ENCODE measurements at places on chromosomes 13 and 19.
A peak's percentile ranks its signal among the peaks of the same experiment; 100 is the strongest.

- H3K4me1 ChIP-seq = no peaks in the 10 kb centered on the region
- DNase-seq = no peak
- H3K27ac ChIP-seq = no peak overlapping the region
- no peaks in the 10 kb centered on the region for H3K27me3 ChIP-seq
- no peaks in the 10 kb centered on the region for H3K36me3 ChIP-seq
These were observed 135.3 kb upstream of the MIR17HG start for GRCh38 chr13:91212231-91212630.

DNA sequence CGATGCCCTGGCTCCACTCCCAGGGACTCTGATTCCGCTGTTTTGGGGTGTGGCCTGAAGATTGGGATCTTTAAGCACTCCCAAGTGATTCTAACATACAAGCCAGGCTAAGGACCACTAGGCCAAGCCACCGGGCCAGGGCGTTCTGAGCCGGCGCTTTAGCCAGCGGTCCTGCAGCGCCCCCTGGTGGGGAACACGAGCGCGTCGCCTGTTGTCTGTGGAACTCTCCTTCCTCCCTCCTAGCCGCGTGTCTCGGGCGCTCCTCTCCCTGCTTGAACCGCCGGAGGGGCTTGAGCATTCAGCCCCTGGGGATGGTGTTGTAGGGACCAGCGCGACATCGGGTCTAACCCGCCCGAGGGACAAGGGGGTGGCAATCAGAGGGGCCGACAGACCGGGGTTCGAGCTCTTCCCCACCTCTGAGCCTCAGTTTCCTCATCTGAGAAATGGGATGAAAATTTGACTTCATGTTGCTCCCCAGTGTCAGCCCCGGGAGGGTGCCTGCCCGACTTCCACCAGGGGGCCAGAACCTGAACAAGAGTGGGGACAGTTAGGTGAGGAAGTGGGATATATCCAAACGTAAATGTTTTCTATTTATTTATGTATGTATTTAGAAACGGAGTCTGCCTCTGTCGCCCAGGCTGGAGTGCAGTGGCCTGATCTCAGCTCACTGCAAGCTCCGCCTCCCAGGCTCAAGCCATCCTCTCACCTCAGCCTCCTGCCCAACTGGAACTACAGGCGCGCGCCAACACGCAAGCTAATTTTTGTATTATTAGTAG is 18.0 kb upstream of the PNMA8B start:
- DNase-seq = peak; percentile 83
- no peaks in the 10 kb centered on the region for H3K36me3 ChIP-seq

DNA sequence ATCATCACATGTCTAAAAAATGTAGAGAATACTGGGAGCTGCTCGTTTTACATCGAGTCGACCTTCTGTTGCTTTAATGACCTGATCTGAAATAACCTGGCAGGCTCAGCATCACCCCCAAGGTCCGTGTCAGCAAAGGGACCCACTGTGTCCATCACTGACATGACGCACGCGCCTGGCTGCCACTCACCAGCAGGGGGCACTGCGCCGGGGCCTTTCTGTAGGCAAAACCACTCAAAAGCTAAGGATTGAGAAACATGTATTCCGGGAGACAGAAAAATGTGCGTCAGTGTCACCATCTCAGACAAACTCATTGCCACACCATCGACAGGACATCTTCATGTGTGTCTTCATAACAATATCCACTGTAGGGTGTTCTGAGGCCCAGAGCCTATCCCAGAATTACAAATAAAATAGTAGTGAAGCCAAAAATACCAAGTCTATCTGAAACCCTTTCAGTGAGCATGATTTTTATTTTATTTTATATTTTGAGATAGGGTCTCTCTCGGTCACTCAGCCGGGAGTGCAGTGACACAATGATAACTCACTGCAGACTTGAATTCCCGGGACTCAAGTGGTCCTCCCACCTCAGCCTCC is 130.3 kb upstream of the LSM14A start:
- peaks cover 7% of the 10 kb centered on the region for H3K27me3 ChIP-seq
- no peaks in the 10 kb centered on the region for H3K4me1 ChIP-seq
- H3K4me3 ChIP-seq = no peak overlapping the region
- no peak overlapping the region for H3K27ac ChIP-seq
- DNase-seq = peak; percentile 63

DNA sequence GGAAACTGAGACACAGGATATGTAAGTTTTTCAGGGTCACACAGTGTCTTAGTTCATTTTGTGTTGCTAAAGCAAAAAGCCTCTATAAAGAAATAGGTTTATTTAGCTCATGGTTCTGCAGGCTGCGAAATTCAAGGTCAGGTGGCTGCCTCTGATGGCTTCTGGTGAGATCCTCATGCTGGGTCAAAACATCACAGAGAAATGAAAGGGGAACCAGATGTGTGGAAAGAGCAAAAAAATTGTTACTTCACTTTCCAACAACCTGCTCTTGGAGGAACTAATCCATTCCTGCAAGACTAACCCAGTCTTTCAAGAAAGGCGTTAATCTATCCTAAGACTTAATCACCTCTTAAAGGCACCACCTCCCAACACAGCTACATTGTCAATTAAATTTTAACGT is 64.2 kb upstream of the UBL3 start:
- DNase-seq = no peak
- H3K4me1 ChIP-seq = no peaks in the 10 kb centered on the region
- no peak overlapping the region for H3K4me3 ChIP-seq
- no peaks in the 10 kb centered on the region for H3K27me3 ChIP-seq
- H3K27ac ChIP-seq = no peak overlapping the region

DNA sequence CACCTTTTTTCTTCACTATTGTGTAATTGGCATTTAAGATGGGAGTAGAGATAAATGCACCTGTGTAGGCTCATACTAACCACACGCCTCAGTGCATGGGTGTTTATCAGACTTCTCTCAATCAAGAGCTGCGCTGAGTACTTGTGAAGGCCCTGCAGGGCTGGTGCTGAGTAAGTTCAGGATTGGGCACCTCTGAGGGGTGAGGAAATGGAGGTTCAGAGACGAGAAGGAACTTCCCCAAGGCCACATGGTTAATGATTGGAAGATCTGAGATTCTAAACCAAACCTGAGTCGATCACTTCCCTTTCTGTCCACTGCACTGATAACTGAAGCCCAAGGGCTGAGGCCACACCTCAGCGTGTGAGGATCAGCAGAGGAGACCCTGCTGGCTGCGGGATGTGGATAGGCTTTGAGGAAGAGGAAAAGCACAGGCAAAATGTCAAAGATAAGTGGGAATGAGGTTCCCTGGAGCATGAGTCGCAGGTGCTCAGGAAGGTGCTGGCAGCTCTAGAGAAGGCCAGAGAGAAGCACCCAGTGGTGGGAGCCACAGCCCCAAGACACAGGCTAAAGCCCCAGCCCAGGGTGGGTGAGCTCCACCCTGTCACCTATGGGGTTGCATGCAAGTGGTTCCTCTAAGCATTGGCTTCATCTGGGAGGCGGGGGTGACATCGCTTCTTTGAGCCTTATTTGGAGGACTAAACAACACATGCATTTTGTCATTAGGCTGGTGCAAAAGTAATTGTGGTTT is 32.3 kb upstream of the GJB6 start:
- no peak overlapping the region for H3K4me3 ChIP-seq
- H3K27me3 ChIP-seq = no peaks in the 10 kb centered on the region
- no peaks in the 10 kb centered on the region for H3K36me3 ChIP-seq
- no peak for DNase-seq
- no peak overlapping the region for H3K27ac ChIP-seq

GRCh38 chr13:27034678-27035111 is 136.9 kb downstream of the USP12 start:
- no peak for DNase-seq
- no peaks in the 10 kb centered on the region for H3K36me3 ChIP-seq
- H3K27ac ChIP-seq = no peak overlapping the region
- no peak overlapping the region for H3K4me3 ChIP-seq
- no peaks in the 10 kb centered on the region for H3K27me3 ChIP-seq

- H3K27ac ChIP-seq = no peak overlapping the region
- no peak overlapping the region for H3K4me3 ChIP-seq
- H3K27me3 ChIP-seq = no peaks in the 10 kb centered on the region
- H3K4me1 ChIP-seq = no peaks in the 10 kb centered on the region
These were observed 227.4 kb downstream of the ABCC4 start for GRCh38 chr13:95073747-95074311.

- H3K4me1 ChIP-seq = no peaks in the 10 kb centered on the region
- DNase-seq = no peak
- no peak overlapping the region for H3K4me3 ChIP-seq
- peaks cover 12% of the 10 kb centered on the region for H3K36me3 ChIP-seq
These were observed 192.9 kb downstream of the PDS5B start for GRCh38 chr13:32779119-32779518.

GRCh38 chr19:7788178-7788932 is 25.3 kb downstream of the CLEC4M start:
- no peak overlapping the region for H3K4me3 ChIP-seq
- H3K36me3 ChIP-seq = no peaks in the 10 kb centered on the region
- no peaks in the 10 kb centered on the region for H3K4me1 ChIP-seq
- DNase-seq = no peak
- peaks cover 80% of the 10 kb centered on the region for H3K27me3 ChIP-seq

DNA sequence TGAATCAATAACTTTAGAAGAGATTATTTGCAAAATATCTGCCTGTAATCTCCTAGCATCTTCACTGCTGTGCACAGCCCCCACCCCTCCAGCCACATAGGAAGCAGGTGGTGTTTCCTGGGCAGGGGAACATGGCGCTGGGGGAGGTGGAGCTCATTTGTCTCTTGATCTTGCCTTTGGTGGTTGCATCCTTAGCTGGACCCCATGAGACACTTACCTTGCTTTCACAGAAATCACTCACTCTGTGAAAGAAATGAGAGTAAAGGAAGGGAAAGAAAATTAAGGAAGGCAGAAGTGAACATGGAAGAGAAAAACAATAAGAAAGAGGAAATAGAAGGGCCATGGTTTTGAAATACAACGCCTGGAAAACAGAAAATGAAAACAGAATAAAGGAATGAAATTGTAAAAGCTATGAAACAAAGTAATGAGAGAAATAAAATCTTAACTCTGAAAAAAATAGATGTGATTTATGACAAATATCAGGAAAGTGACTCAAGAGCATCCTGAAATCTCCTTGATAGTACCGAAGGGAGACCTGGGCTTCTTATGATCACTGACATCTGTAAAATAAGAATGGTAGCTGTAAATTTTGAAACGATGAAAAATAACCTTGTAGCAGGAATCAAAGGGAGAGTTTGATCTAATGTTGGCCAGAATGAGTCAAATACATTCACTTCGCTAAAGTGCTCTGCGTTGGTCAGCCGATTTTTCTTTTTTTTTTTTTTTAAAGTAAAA is 17.2 kb upstream of the RNASEH2B start:
- H3K27me3 ChIP-seq = no peaks in the 10 kb centered on the region
- H3K36me3 ChIP-seq = no peaks in the 10 kb centered on the region
- no peak overlapping the region for H3K4me3 ChIP-seq

GRCh38 chr13:97329331-97329730 is 104.6 kb upstream of the RAP2A start:
- DNase-seq = no peak
- H3K4me1 ChIP-seq = peaks cover 5% of the 10 kb centered on the region

DNA sequence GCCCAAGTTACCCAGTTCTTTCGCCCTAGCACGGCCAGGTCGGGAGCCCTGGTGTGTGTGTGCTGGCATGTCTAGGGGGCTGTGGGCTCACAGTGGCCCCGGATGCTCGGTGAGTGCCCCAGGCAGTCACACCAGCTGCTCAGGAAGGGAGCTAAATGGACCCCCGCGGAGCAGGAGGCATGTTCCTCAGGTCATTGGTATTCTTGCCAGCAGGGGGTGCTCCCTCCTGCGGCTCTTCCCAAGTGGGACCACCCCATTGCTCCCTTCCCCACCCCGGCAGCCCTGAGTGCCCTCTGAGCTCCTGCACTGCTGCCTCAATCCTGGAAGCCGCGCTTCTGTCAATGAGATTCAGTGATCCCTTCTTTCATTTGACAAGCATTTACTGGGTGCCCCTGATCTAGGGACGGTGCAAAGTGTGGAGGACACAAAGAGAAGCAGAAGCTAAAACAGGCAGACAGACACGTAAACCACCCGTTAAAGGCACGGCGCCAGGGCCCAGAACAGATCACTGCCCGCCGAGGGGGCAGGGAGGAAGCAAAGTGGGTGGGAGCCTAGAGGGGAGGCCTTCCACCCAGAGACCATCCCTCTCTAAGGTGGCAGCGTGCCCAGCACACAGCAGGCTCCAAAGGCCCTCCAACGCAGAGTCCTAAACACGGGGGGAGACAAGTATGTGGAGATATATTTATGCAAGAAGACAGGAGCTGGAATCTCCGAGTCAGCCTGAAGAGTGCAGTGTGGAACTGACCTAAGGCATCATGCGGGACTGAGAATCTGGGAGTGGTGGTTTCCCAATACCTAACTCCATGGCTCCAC is 5.2 kb upstream of the ADPRHL1 start:
- DNase-seq = no peak
- no peak overlapping the region for H3K27ac ChIP-seq
- no peak overlapping the region for H3K4me3 ChIP-seq
- H3K36me3 ChIP-seq = no peaks in the 10 kb centered on the region

DNA sequence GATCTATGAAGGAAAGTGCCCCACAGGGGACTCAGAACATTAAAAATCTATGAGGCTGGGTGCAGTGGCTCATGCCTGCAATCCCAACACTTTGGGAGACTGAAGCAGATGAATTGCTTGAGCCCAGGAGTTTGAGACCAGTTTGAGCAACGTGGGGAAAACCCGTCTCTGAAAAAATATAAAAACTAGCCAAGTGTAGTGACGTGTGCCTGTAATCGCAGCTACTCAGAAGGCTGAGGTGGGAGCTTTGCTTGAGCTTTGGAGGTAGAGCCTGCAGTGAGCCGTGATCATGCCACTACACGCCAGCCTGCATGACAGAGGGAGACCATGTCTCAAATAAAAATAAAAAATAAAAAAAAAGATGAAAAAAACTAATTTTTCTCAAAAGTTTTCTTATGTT is 1070.6 kb downstream of the PCDH9 start:
- no peaks in the 10 kb centered on the region for H3K4me1 ChIP-seq
- no peaks in the 10 kb centered on the region for H3K27me3 ChIP-seq
- DNase-seq = no peak
- H3K4me3 ChIP-seq = no peak overlapping the region

DNA sequence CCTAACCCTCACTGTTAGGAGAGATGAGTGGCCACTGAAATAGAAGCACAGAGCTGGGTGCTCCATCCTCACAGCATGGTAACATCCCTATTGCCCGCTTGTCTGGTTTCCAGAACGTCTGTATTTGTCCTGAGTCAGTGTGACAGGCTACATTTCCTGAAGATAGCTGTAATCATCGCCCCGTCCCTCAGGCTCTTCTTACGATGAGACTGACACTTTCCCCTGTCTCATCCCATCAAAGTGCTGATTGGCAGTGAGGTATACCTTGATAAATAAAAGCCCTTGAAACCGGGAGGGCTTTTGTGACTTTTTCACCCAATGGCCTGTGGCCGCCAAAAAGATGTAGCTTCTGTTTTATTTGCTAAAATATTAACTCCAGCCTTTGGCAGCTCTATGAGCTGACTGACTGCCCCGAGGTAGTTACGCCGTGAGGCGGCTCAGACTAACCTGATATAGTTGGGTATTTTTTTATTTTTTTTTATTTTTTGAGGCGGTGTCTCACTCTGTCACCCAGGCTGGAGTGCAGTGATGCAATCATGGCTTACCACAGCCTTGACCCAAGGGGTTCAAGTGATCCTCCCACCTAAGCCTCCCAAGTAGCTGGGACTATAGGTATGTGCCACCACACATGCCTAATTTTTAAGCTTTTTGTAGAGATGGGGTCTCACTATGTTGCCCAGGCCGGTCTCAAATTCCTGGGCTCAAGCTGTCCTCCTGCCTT is 5.7 kb upstream of the LRRC4B start:
- H3K27ac ChIP-seq = no peak overlapping the region
- H3K27me3 ChIP-seq = peaks cover 20% of the 10 kb centered on the region
- H3K4me3 ChIP-seq = no peak overlapping the region

GRCh38 chr19:11868188-11868587 is 19.4 kb upstream of the ZNF69 start:
- no peak overlapping the region for H3K27ac ChIP-seq
- H3K36me3 ChIP-seq = peaks cover 46% of the 10 kb centered on the region
- no peaks in the 10 kb centered on the region for H3K27me3 ChIP-seq
- DNase-seq = no peak
- H3K4me1 ChIP-seq = no peaks in the 10 kb centered on the region
